Stimulated activated CD4-positive, alpha-beta T cell treated with anti-CD3 and anti-CD28 coated beads, Interleukin-2, amount 100 ng/mL, for 4 hours (primary cell): ENCODE measurements at places on chromosomes 6 and 20.

GRCh38 chr6:44062105-44062770 lies 65.0 kb downstream of the MRPL14 start:
- no peak for DNase-seq

DNA sequence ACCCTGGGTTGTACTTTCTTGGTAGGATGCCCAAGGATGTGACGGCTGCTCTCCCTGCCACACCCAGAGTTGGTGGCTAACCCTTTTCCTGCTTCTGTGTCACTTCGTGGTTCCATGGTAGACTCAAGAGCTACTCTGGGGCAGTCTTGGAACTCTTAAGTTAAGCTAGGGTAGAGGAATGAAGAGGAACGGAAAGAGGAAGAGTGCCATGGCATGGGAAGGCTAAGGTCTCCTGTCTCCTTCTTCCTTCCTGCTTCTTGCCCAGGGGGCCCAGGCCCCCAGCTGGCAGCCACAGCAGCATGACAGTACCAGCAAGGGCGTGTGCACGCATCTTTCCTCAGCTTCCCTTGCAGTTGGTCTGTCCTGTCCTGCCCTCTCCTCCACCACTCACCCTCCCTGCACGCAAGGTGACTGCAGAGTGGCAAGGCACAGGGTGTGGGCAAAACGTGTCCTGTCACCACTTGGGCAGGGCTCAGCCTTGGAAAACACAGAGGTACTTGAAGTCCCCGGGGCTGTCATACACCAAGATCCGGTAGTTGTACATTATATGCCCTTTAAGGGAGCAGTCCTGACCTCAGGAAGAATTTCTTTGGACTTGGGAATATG lies 39.8 kb upstream of the TGM3 start:
- DNase-seq: no peak

- DNase-seq: no peak
Measured at GRCh38 chr6:122872311-122872710, 83.3 kb downstream of the SMPDL3A start.

DNA sequence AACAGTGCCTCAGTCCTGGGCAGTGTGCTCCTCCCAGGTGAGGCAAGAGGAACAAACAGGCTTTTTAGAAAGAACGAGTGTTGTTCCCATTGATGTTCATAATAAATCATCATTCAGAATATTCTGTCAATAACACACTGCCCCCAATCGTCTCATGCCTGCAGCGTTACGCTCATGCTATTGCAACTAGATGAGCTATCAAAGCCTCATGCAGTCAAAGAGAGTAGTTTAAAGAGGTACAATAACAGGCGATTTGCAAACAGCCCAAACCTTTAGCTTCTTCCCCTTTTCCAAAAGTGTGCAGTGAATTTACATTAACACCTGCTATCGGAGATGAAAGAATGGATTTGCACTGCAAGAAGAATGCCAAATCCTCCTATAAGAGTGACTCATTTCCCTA lies 1164.7 kb upstream of the MAP3K7 start:
- no peak for DNase-seq

- DNase-seq: no peak
Measured at GRCh38 chr20:10469056-10469455, 34.0 kb downstream of the SLX4IP start.

GRCh38 chr6:119035459-119035858 lies 43.0 kb downstream of the FAM184A start:
- no peak for DNase-seq

- no peak for DNase-seq
Measured at GRCh38 chr6:146972546-146972945, 231.7 kb upstream of the STXBP5 start.

DNA sequence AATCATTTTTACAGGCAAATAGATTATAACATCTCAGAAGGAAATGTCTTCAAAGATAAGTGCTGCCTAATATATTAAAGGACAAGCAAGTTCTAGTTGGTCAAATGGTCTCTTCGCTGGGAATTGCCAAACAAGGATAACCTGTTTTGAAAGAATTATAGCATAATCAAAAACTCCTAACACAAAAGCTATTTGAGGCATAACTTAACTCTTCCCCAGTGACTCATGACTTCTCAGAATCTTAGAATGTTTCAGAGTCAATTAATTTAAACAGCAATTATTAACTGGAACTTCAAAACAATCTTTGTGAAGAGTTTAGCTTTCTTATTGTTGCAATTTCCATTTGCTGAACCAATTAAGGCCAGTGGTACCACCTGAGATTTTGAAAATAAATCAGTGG lies 126.6 kb downstream of the MTFR2 start:
- DNase-seq: no peak

GRCh38 chr6:167350275-167350696 lies 25.4 kb downstream of the TTLL2 start:
- no peak for DNase-seq

- no peak for DNase-seq
Measured at GRCh38 chr6:70409216-70409615, 4.1 kb upstream of the FAM135A start.

- no peak for DNase-seq
Measured at GRCh38 chr20:25389401-25389857, 1.2 kb downstream of the ABHD12 start.

- DNase-seq: no peak
Measured at GRCh38 chr20:16005915-16006493, 567.2 kb downstream of the KIF16B start.

DNA sequence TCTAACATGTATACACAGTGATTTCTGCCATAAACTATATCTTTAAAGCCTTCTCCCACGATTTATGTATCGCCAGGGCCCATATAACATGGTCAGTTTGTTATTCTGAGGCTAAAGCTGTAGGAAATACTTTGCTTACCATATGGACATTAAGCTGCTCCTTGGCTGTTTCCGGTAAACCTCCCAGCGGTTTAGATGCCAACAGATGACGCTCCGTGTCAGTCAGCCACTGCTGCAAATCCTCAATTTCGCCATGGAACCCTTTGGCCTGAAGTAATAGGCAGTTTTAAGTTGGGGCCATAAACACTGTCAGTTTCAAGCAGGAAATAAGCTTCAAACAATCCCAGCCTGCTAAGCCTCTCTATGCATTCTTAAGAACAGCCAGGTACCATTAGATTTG lies 145.4 kb downstream of the DST start:
- no peak for DNase-seq

- DNase-seq: no peak
Measured at GRCh38 chr20:3927486-3928291, 38.5 kb downstream of the PANK2 start.

- DNase-seq: no peak
Measured at GRCh38 chr6:101069191-101069795, 188.2 kb upstream of the ASCC3 start.

DNA sequence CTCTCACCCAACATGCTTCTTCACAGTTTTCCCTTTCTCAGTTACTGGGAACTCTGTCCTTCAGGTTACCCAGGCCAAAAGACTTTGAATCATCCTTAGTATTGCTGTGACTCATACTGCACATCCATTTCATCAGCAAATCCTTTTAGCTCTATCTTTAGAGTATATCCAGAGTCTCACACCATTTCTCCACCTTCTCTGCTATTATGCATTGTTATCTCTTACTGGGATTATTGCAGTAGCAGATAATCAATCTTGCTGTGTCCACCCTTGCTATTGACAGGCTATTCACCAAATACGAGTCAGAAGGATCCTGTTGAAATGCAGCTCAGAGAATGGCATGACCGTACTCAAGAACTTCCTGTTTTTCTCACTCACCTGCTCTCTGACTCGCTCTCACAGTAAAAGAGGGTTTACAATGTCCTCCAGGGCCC lies 57.3 kb downstream of the BCKDHB start:
- no peak for DNase-seq

GRCh38 chr20:50710492-50711063 lies 19.2 kb upstream of the RIPOR3 start:
- no peak for DNase-seq

DNA sequence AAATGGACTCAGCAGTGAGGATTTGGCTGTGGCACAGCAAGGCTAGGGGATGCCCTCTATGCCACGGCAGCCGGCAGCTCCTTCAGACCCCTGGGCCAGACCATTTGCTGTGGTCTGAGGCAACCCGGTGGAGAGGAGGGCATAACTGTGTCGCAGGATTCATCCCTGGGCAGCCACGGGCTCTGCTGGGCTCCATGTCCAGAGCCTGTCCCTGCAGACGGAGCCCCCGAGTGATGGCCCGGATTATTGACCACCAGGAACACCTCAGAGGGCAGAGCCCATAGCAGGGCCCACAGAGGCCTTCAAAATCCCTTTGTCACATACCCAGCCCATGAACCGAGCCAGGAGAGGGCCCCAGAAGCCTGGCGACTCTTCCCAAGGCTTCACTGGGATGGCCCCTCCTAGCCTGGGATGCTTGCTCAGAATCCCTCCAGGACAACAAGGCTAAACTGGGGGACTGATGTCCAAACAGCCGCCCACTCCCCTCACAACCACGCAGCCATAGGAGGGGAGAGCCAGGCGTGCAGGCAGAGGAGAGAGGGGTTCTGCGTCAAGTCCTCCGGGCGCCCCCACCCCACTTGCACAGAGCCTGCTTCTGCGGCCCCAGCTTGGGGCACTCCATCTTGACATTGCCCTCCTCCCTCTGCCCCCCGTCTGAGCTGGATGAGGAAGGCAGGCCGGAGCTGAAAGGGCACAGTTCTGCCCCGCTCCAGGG lies 68.2 kb upstream of the AFDN start:
- no peak for DNase-seq

DNA sequence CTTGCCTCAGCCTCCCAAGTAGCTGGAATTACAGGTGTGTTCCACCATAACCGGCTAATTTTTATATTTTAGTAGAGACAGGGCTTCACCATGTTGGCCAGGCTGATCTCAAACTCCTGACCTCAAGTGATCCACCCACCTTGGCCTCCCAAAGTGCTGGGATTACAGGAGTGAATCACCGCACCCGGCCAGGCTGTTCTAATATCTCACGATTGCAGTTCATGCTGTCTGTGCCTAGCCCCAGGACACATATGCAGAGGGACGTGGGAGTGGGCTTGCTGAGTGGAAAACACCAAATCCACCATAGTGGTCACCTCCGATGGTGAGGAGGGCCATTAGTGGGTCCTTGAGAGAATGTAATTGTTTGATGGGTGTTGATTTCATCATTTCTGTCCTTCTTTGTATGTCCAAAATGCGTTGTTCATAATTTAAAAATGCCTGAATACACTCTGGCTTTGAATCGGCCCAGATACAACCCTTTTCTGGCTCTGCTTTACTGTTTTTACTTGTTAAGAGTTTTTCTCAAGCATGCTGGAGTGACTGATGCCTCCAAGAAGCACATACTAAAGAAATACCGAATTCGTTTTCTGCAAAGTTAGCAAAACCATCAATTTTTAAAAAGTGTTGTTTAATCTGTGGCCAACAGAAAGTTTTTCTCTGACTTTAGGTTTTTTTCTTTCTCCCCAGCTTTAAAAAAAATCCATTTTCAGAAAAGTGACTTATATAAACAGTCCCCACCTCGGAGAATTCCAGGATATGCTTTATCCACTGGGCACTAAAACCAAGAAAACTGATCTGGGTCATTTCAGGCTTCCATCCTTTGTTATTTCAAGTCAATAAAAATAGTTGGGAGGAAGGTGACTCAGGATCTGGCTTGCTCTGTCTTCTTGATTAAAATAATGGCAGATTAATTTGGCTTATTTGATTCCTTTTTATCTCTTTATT lies 18.8 kb upstream of the RALGAPA2 start:
- DNase-seq: no peak

- DNase-seq: no peak
Measured at GRCh38 chr6:35804996-35805736, at the start of gene LHFPL5. Gene LHFPL5 (plus strand): TSS chr6:35805352. CDS start chr6:35805671, 319 bp downstream.

DNA sequence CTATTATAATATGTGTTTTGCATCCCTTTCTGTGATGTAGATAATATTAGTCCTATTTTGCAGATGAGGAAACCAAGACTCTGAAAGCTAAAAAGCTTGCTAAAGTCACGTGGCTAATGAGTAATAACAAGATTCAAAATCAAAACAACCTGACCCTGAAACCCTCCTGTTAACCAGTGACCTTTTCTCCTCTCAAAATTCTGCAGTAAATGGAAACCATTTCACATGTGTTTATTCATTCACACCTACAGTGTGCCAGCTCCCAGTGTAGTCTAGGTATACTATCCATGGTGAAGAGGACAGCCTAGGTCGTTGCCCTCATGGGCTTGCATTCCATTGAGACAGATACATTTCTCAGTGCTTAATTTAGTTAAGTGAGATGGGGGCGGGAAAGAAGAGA lies 30.6 kb upstream of the PHACTR2 start:
- DNase-seq: no peak

DNA sequence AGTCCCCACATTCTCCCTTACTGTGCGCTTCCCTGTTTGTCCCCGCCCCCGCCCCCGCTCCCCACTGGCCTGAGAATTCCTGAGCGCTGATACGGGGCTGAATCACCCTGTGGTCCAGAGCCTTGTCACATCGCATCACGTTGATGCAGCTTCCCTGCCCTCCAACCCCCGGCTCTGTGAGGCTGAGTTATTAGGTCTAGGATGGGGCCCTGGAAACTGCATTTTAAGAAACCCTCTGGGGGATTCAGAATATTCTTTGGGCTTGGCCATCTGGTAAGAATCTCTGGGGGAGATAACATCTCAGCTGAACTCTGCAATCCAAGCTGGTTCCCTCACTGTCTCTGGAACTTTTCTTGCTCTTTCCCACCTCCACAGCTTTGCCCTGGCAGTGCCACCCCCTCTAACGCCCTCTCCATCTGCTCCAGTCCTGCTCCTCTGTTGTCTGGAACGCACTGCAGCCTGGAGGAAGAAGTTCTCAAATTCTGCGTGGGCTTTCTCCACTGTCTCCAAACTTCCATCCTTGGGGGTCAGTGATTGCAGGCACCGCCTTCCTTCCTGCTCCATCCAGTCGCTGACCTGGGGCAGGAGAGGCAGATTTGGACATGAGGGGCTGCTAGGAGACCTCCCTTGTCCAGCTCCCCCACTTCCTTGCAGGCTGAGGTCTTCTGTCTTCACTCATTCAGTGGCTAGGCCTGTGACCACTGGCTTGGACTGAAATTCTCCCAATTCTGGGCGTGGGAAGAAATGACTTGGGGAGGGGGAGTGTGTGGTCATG lies 42.6 kb downstream of the KIAA1755 start:
- DNase-seq: no peak

- no peak for DNase-seq
Measured at GRCh38 chr6:170212051-170212756, 78.7 kb downstream of the DLL1 start.

DNA sequence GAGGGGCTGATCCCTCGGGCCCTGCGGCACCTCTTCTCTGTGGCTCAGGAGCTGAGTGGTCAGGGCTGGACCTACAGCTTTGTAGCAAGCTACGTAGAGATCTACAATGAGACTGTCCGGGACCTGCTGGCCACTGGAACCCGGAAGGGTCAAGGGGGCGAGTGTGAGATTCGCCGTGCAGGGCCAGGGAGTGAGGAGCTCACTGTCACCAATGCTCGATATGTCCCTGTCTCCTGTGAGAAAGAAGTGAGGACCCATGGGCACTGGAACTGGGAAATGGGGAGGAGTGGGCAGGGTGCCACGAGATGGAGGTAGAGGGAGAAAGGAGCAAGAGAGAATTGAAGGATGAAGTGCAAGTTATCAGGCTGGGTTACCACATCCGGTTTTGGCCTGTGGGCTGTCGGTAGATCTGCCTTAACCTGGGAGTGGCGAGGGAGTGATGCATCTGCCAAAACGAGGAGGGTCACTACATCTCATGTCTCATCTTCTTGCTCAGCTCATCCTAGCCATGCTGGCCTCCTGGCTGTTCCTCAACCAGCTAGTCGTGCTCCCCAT lies 5.4 kb upstream of the PHF1 start:
- no peak for DNase-seq

- DNase-seq: no peak
Measured at GRCh38 chr6:101224751-101225150, 168.8 kb upstream of the GRIK2 start.
